A673 (cell line): ENCODE measurements at places on chromosomes 12 and 14. TPM values are rescaled to one million over a fixed set of nuclear protein-coding genes. Genes with fewer than 3 reads are reported as not detected.

LRP6 gene
- 97.4 and 108 TPM in 2 replicates for total RNA-seq

GRIN2B gene
- total RNA-seq: not detected in 2 replicates

- H3K36me3 ChIP-seq: no peaks in the 10 kb centered on the region
- DNase-seq: no peak
- no peaks in the 10 kb centered on the region for H3K4me1 ChIP-seq
- H3K4me3 ChIP-seq: no peak overlapping the region
Observed at GRCh38 chr12:25670076-25671055, 117.3 kb upstream of the LMNTD1 start.

- no peaks in the 10 kb centered on the region for H3K27me3 ChIP-seq
- DNase-seq: no peak
- no peak overlapping the region for H3K27ac ChIP-seq
- peaks cover 31% of the 10 kb centered on the region for H3K36me3 ChIP-seq
- no peaks in the 10 kb centered on the region for H3K4me1 ChIP-seq
Observed at GRCh38 chr14:91274796-91275195, 30.3 kb upstream of the GPR68 start.

PPP1CC gene
- total RNA-seq: 268 and 274 TPM in 2 replicates

LRRK2 gene
- total RNA-seq: 3.1 and 3.4 TPM in 2 replicates

DNA sequence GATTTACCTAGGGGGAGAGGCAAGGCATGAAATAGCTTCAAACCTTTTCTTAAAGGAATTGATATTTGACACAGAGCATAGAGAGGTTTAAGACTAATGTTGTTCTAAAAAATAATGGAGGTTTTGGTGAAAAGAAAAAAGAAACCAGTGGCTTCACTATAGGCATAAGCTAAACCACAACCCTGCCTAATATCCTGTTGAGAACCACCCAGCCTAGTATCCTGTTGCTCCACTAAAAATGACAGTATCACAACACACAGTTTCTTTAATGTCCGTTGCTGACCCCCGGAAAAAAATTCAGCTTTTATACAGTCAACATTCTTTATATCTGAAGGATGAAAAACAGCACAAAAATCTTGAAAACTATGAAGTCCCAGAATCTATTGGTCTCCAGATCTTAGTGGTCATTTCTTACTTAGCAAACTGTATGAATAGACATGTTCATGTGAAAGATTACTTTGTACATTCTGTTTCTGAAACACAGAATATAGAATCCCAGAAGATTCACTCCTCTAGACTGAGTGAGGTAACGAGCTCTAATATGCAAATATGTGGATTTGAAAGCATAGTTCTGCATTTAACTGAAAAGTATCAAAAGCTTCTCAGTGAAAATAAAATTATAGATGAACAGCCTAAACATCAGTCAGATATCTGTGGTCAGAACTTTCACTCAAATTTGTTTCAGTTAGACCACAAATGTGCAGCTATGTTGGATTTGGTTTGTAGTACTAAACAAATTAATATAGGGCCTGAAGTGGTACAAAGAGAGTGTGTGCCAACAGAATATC is 40.5 kb downstream of the GALC start:
- H3K4me3 ChIP-seq: no peak overlapping the region
- no peaks in the 10 kb centered on the region for H3K4me1 ChIP-seq
- H3K27me3 ChIP-seq: no peaks in the 10 kb centered on the region
- no peak overlapping the region for H3K27ac ChIP-seq

CCDC60 gene
- not detected in 2 replicates for total RNA-seq

GRCh38 chr14:90607141-90607540 is 209.1 kb downstream of the TTC7B start:
- H3K27ac ChIP-seq: no peak overlapping the region
- no peaks in the 10 kb centered on the region for H3K36me3 ChIP-seq
- DNase-seq: no peak
- H3K4me1 ChIP-seq: peaks cover 3% of the 10 kb centered on the region
- no peaks in the 10 kb centered on the region for H3K27me3 ChIP-seq

GRCh38 chr14:61703342-61704129 is 8.2 kb downstream of the HIF1A start:
- no peak overlapping the region for H3K27ac ChIP-seq
- no peaks in the 10 kb centered on the region for H3K27me3 ChIP-seq
- no peak overlapping the region for H3K4me3 ChIP-seq
- peaks cover 15% of the 10 kb centered on the region for H3K4me1 ChIP-seq
- DNase-seq: no peak

DNA sequence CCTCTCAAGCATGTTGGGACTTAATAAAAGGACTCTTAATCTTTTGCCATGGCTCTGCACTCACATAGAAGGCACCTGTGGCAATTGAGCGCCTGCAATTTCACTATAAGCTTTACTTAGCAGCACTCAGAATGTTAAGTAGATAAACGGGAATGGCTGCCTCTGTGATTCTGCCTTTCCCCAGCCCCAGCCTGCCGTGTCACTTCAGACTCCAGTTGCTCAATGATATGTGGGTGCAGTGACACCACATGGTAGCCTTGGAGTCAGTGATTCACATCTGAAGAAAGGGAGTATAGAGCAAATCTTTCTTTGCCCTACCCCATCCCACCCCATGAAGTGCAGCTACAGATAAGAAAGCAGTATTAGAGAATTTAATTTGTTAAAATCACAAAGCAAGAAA is 96.1 kb downstream of the ZFC3H1 start:
- H3K27me3 ChIP-seq: no peaks in the 10 kb centered on the region
- H3K4me1 ChIP-seq: peaks cover 9% of the 10 kb centered on the region
- no peak overlapping the region for H3K4me3 ChIP-seq
- no peaks in the 10 kb centered on the region for H3K36me3 ChIP-seq

INSM2 gene
- not detected in 2 replicates for total RNA-seq

GRCh38 chr12:103556890-103557627 is 30.0 kb upstream of the STAB2 start:
- H3K27ac ChIP-seq: no peak overlapping the region
- peaks cover 33% of the 10 kb centered on the region for H3K27me3 ChIP-seq
- DNase-seq: no peak
- H3K36me3 ChIP-seq: no peaks in the 10 kb centered on the region
- H3K4me1 ChIP-seq: no peaks in the 10 kb centered on the region

PLA2G1B gene
- not detected in 2 replicates for total RNA-seq

DNA sequence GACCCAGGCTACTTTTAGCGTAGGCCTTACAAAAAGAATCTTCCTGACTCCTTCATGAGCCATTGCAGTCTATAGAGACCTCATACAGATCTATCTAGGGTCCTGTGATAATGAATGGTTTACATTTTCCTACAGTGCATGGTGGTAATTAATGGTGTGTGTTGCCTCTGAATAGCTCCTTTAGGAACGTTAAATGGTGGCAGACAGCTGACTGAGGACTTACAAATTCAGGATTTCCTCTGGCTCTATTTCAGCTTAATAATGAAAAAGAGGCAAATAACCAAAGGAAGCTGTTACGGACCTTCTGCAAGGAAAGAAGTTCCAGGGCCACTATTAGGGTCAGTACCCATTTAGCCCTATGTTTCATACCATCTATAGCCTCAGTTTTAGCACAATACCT is 5.1 kb downstream of the IKBIP start:
- no peaks in the 10 kb centered on the region for H3K36me3 ChIP-seq
- no peaks in the 10 kb centered on the region for H3K27me3 ChIP-seq
- peaks cover 4% of the 10 kb centered on the region for H3K4me1 ChIP-seq
- DNase-seq: no peak
- no peak overlapping the region for H3K4me3 ChIP-seq

TPPP2 gene
- total RNA-seq: not detected in 2 replicates

STYK1 gene
- total RNA-seq: 0.77 and 0.94 TPM in 2 replicates

TAS2R8 gene
- total RNA-seq: not detected in 2 replicates

FAM186B gene
- 0.19 and 0.20 TPM in 2 replicates for total RNA-seq

RITA1 gene
- total RNA-seq: 22.3 and 25.3 TPM in 2 replicates

- no peaks in the 10 kb centered on the region for H3K36me3 ChIP-seq
- no peak overlapping the region for H3K4me3 ChIP-seq
- no peak for DNase-seq
- H3K27me3 ChIP-seq: no peaks in the 10 kb centered on the region
Observed at GRCh38 chr12:93729934-93730333, 52.8 kb downstream of the CRADD start.

DNA sequence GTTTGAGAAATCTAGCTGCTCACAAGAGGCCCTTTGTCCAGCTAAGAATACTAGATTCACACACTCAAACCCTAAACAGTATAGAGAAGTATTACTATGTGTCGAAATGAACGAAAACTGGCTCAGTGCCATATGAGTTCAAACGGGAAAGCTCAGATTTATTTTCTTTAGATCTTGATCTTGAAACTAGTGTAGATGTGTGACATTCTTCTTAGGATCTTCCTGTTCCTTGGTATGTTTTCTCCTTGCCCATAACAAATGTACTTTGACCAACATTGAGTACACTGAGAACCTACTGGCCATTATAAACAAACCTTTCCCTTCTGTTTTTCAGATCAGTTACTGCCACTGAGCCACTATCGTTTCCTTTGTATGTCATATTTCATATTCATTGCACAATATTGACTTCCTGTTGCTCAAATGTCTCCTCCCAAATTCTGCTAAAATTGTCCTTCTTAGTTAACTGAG is 21.3 kb downstream of the MYBPC1 start:
- no peaks in the 10 kb centered on the region for H3K36me3 ChIP-seq
- no peaks in the 10 kb centered on the region for H3K27me3 ChIP-seq
- peak overlapping the region; percentile 80 for H3K27ac ChIP-seq

CISTR gene
- not detected in 2 replicates for total RNA-seq

- no peaks in the 10 kb centered on the region for H3K4me1 ChIP-seq
- no peak overlapping the region for H3K4me3 ChIP-seq
- no peaks in the 10 kb centered on the region for H3K27me3 ChIP-seq
- H3K36me3 ChIP-seq: no peaks in the 10 kb centered on the region
Observed at GRCh38 chr14:58108717-58109116, 43.3 kb downstream of the ARMH4 start.

GRCh38 chr12:107539196-107539939 is 146.2 kb upstream of the PWP1 start:
- no peak for DNase-seq
- H3K27ac ChIP-seq: no peak overlapping the region
- H3K27me3 ChIP-seq: no peaks in the 10 kb centered on the region
- H3K36me3 ChIP-seq: no peaks in the 10 kb centered on the region

KCNK13 gene
- total RNA-seq: 0.11 TPM in 1 of 2 replicates, not detected in the other

SMOC1 gene
- total RNA-seq: not detected in 2 replicates

DNA sequence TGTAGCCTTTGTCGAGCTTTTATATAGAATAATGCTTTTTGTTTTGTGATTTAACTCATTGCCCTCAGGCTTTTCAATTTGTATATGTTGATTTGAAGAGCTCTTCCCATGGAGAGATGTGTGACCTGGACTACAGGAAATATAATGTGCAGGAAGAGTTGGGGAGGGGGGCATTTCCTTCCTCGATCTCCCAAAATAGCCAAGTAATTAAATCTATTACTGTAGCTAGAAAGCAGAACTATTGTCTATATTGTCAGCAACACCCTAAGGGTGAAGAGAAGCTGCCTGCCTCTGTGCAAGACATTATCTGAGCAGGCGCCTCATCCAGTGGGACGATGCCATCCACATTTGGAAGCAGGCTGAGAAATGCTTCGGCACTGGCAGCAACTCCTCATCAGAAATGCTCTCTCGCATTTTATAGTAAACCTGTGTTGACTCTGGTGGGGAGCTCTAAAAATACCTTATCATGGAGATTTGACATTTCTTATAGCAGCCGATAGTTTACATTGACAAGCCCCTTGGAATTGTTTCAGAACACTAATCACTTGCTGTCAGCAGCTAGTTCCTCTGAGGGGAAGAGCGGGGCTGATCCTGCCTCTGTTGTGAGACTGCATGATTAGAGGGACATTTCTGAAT is 392.5 kb upstream of the RGS6 start:
- H3K4me3 ChIP-seq: peak overlapping the region; percentile 4
- DNase-seq: peak; percentile 81
- peak overlapping the region; percentile 75 for H3K27ac ChIP-seq
- H3K36me3 ChIP-seq: no peaks in the 10 kb centered on the region

DNA sequence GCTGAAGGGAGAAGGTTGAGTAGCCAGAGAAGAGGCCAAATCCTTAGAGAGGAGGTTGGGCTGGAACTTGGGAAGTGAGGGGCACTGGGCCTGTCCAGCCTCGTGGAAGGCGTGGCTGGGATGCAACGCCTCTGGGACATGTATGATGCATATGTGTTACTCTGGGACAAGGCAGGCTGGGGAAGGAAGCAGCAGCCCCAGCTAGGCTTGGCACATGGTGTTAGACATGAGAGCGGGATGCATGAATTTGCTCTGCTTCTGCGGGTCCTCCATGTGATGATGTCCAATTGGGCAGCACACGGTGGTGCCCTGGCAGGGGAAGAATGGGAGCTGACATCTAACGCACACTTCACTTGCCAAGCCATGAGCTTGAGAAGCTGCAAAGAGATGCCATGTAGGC is 21.3 kb downstream of the PLEKHH1 start:
- no peaks in the 10 kb centered on the region for H3K36me3 ChIP-seq
- H3K4me3 ChIP-seq: no peak overlapping the region
- no peak overlapping the region for H3K27ac ChIP-seq
- DNase-seq: no peak

GRCh38 chr12:132110677-132111076 is 33.4 kb downstream of the DDX51 start:
- no peak for DNase-seq
- no peaks in the 10 kb centered on the region for H3K4me1 ChIP-seq
- H3K36me3 ChIP-seq: peaks cover 4% of the 10 kb centered on the region
- no peaks in the 10 kb centered on the region for H3K27me3 ChIP-seq
- H3K4me3 ChIP-seq: no peak overlapping the region

- H3K27me3 ChIP-seq: no peaks in the 10 kb centered on the region
- DNase-seq: no peak
Observed at GRCh38 chr12:11555743-11556625, 93.5 kb upstream of the ETV6 start.

SMIM41 gene
- 0.24 and 0.28 TPM in 2 replicates for total RNA-seq

PPP4R4 gene
- total RNA-seq: 0.88 and 1.2 TPM in 2 replicates

GRCh38 chr12:25843976-25844375 is 114.5 kb upstream of the RASSF8 start:
- no peak overlapping the region for H3K4me3 ChIP-seq
- H3K36me3 ChIP-seq: no peaks in the 10 kb centered on the region
- DNase-seq: no peak
- H3K4me1 ChIP-seq: no peaks in the 10 kb centered on the region

- no peak overlapping the region for H3K27ac ChIP-seq
- no peaks in the 10 kb centered on the region for H3K27me3 ChIP-seq
- H3K36me3 ChIP-seq: no peaks in the 10 kb centered on the region
- H3K4me3 ChIP-seq: no peak overlapping the region
Observed at GRCh38 chr14:63712123-63712522, 15.7 kb downstream of the SGPP1 start.

DNA sequence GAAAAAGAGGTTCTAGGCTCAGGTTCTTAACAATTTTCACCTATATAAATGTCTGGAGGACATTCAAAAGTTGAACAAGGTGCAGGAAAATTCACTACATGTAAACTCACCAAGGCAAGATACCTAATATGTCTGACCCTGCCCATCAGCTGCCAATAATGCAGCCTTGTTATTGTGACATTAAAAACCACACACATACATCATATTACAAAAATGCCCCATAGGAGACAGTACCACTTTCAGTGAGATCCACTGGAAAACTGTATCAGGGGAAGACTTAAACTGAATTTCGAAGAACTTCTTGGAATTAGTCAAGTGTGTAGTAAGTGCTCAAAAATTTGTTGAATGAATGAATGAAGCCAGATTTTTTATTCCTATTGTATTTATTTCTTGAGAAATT is 83.1 kb downstream of the KICS2 start:
- no peak overlapping the region for H3K27ac ChIP-seq
- no peak overlapping the region for H3K4me3 ChIP-seq

FAM90A1 gene
- total RNA-seq: not detected in 2 replicates

GRCh38 chr14:61627612-61628011 is 67.7 kb upstream of the HIF1A start:
- H3K36me3 ChIP-seq: no peaks in the 10 kb centered on the region
- H3K27me3 ChIP-seq: no peaks in the 10 kb centered on the region
- no peak overlapping the region for H3K4me3 ChIP-seq
- no peaks in the 10 kb centered on the region for H3K4me1 ChIP-seq
- DNase-seq: no peak

SYCP3 gene
- total RNA-seq: 0.19 and 0.26 TPM in 2 replicates
